ENCODE measurements at places on chromosomes 5 and 9.

DNA sequence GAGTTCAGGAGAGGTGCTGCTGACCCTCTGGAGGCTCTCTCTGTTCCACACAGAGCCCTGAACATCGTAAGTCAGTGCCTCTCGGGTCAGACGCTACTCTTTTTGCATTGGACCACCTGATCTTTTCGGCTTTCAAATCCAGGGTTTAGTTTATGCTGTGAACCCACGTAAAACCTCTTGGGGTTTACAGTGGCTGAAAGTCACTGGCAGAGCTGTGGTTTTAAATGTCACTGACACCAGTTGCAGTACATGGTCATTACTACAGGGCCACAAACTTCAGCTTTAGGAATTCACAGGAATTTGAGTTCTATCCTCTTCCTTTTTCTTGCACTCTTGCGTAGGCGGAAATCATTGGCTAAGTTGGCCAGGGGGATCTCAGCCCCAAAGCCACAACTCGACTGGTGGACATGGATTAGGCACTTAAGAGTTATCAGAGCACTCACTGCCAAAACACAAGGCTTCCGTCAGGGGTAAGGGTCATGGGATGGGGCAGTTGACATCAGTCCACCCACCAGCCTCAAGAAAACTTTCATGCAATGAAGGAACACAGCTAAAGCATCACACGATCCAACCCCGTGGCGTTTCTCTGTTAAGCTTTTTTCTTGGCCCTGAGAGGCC lies 76.9 kb downstream of the SFXN1 start:
- DNase-seq: no peak

- no peak for DNase-seq
These were observed 51.3 kb downstream of the SLC46A2 start for GRCh38 chr9:112839331-112839730.

DNA sequence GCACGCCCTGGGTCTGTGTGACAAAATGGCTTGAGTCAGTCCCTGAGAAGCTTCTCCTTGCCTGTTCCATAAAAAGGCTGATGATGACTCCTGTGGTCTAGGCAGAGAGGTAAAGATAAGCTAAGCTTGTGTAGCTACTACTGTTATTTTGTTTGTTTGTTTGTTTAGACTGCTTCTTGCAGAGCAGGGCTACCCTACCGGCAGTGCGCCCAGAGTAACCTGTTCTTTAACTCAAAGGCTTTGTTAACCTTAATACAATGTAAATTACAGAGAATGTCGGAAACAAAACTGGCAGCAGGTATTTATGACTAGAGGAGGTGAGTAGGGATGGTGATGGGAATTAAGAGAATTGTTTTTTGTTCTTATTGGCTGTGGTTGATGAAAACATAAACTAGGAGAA lies 87.6 kb downstream of the F2RL2 start:
- DNase-seq: no peak

GRCh38 chr5:89582768-89583339 lies 699.9 kb upstream of the MEF2C start:
- no peak for DNase-seq

DNA sequence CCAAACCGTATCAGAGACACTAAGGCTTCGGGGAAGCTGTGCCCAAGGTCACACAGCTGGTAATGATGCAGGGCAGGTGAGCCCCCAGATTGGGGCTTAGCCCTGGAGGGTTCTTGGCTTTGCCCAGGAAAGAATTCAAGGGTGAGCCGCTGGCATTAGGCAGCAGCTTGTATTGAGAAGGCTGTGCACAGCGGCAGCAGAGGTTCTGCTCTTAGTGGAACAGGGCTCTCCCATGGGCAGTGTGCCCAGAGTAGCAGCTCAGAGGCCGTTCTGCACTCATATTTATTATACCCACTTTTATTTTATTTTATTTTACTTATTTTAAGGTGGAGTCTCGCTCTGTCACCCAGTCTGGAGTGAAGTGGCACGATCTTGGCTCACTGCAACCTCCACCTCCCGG lies 85.8 kb upstream of the IER5L start:
- DNase-seq: no peak

GRCh38 chr5:164353155-164353554 lies 847.7 kb downstream of the MAT2B start:
- DNase-seq: no peak

DNA sequence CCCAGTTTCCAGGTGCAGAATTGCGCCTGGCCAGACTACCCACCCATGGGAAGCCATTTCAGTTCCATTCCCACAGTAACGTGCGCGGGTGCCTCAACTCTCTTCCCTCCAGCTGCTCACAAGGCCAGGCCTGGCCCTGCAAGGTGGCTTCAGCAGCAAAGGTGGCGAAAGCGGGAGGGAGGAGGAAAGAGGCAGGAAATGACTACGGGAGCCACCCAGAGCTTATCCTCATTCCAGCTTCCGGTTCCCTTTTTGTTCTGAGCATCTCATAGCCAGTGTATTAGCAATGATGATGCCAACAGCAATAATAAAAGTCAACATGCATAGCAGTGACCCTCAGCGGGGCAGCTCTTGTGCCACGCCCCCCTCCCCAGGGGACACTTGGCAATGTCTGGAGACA lies 101.5 kb upstream of the BOD1 start:
- DNase-seq: no peak

All from astrocyte of the cerebellum (primary cell).